Fibroblast of the aortic adventitia (primary cell): ENCODE measurements at places on chromosomes 12 and 14. TPM values are rescaled to one million over a fixed set of nuclear protein-coding genes. Genes with fewer than 3 reads are reported as not detected.

Gene MIP
- total RNA-seq, result not detected in 2 replicates

Gene ZNF385A
- total RNA-seq, result 0.99 and 1.6 TPM in 2 replicates

Gene RILPL2
- 3.6 and 7.4 TPM in 2 replicates for total RNA-seq

Gene VDR
- 5.0 and 12.5 TPM in 2 replicates for total RNA-seq

Gene EGLN3
- total RNA-seq, result 0.18 and 2.0 TPM in 2 replicates

Gene TESPA1
- not detected in 2 replicates for total RNA-seq

Gene SMCO2
- total RNA-seq, result not detected in 2 replicates
